ENCODE measurements at places on chromosomes 12 and 14.

GRCh38 chr14:89955022-89955744, 544 bp upstream of the TDP1 start:
- no peak for DNase-seq

DNA sequence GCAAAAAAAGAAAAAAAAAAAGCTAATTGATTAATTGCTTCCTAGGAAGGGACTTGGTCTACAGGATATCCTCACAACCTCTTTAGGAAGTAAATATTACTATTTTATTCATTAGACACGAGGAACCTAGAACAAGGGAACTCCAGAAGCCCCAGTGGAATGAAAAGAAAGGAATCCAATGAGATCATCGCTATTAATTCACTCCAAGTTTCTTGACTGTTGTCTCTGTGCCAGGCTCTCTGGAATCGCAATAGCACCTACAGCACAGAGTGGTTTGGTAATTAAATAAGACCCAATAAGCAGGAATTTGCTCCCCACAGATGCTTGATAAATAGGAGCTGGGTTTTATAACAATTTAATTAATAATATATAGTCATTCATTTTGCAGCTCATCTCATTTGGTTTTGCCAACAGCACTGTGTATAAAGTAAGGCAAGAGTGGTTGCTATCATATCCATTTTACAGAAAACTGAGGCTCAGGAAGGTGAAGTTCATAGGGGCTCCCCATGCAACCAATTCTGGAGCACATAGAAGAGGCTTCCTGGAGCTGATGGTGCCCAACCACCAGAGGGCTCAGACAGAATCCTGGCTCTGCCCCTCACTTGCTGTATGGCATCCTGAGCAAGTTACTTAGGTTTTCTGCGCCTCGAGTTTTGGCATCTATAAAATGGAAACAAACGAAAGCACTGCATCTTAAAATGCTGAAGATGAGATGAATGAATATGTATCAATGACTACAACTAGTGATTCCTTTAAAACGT, 420.2 kb downstream of the MED13L start:
- no peak for DNase-seq

- DNase-seq = peak; percentile 52
Observed at GRCh38 chr14:68978172-68978911, 760 bp downstream of the ACTN1 start.

- DNase-seq = no peak
Observed at GRCh38 chr14:33914676-33915516, 36.0 kb downstream of the EGLN3 start.

DNA sequence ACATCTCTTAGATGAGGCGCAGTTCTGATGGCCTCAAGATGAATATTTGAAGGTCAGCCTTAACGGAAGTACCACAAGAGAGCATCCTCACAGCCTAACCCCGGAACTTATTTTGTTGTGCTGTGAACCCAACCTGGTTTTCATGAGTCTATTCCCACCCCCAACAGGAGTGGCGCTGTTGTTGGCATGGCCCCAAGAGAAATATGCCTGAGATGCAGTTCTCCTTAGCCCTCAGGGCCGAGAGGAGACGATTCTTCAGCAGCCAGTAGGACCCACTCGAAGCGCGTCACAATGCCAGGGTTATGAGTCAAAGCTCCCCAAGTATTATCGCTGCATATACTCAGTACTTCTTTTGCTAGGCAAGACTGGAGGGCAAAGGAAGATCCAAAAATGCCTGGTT, 24.5 kb upstream of the BCL11B start:
- no peak for DNase-seq

GRCh38 chr12:2323532-2324255, 270.9 kb downstream of the CACNA1C start:
- DNase-seq = no peak

DNA sequence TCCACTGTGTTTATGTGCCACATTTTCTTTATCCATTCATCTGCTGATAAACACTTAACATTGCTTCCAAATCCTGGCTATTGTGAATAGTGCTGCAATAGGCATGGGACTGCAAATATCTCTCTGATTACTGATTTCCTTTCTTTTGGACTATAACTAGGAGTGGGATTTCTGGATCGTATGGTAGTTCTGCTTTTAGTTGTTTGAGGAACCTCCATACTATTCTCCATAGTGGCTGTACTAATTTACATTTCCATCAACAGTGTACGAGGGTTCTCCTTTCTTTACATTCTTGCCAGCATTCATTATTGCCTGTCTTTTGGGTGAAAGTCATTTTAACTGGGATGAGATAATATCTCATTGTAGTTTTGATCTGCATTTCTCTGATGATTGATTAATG, 47.6 kb downstream of the TAOK3 start:
- DNase-seq = no peak

DNA sequence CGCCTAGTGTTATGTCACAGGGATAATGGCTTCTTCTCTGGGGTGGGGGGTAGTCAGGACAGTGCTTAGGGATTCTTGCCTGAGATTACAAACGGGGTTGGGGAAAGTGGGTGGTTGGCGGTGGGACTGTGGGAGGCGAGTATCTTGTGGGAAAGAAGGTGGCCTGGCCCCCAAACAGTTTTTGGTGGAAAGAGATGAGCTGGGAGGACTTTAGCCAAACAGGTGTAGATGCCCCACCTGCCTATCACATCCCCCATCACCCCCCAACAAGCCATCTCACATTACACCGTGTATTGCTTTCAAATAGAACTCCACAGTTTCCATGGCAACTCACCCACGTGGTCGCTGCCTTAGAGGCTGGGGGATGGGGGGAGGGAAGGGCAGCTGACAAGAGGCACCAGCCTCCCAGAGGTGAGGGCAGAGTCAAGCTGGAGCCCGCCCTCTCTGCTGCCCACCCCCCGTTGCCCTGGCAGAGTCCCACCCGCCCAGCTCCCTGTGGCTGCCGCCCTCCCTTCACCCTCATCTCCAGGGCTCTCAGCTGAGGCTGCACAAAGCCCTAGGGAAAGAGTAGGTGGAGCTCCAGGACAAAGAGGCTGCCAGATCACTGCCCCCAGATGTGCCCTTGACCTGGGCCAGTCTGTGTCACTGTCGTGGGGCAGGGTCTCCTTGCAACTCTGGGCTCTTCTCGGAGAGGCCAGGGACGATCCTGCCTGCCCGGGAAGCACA, 98.3 kb downstream of the LRRC74A start:
- peak; percentile 97 for DNase-seq

DNA sequence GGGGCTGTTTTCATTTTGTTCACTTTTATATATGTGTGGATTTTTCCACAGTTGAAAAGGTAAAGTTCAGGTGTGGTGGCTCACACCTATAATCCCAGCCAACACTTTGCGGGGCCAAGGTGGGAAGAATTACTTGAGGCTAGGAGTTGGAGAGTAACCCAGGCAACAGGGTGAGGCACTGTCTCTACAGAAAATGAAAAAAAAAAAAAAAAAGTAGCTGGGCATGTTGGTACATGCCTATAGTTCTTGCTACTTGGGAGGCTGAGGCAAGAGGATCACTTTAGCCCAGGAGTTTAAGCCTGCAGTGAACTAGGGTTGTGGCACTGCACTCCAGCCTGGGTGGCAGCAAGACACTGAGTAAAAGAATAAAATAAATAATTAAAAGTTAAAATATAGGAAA, 326.5 kb downstream of the NAV3 start:
- DNase-seq = no peak

GRCh38 chr12:7787574-7788293, 1.5 kb upstream of the NANOG start:
- DNase-seq = no peak

DNA sequence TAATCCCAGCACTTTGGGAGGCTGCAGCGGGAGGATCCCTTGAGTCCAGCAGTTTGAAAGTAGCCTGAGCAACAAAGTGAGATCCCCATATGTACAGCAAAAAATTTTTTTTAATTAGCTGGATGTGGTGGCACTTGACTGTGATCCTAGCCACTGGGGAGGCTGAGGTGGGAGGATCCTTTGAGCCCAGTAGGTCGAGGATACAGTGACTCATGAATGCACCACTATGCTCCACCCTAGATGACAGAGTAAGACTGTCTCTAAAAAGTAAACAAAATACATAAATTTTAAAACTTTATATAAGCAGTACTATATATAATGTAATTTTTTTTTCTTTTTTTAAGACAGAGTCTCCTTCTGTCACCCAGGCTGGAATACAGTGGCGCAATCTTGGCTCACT, 115.4 kb downstream of the ESR2 start:
- DNase-seq = no peak

DNA sequence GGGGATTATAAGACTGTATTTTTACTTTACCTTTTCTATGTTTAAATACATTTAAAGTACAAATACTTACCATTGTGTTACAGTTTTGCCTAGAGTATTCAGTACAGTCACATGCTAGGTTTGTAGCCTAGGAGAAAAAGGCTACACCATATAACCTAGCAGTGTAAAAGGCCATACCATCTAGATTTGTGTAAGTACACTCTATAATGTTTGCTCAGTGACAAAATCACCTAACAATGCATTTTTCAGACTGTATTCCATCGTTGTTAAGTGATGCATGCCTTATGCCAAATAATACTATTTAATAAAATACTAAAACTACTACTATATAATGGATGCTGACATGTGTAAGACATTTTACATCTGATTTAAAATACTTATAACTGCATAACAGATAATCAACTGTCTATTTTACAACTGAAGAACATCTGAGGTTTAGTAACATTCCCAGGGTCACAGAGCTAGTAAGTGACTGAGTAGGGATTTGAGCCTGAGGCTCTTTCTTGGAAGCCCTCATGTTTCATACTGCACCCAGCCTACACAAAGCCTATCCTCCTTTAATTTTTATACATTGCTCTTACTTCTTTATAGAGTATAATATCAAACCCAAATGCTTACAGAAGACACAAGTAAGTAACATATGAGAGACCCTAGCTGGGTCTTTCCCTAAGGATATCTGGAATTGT, 296.8 kb downstream of the SYT1 start:
- DNase-seq = no peak

DNA sequence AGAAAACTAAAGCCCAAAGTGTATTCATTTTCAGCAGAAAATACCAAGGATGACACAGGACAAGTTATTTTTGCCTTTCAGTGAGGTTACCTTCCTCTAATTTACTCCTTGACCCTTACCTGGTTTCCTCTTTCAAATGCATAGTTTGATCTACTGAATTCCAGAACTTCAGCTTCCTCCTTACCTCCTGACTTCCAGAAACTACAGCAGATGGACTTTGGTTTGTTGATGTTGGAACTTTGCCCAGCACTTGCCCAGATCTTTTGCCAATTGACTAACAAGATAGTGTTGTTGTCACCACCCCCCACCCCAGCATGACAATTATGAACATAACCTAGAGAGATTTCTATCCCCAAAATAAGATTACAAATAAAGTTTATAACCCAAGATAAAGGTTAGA, 63.2 kb downstream of the NAV3 start:
- DNase-seq = peak; percentile 26

DNA sequence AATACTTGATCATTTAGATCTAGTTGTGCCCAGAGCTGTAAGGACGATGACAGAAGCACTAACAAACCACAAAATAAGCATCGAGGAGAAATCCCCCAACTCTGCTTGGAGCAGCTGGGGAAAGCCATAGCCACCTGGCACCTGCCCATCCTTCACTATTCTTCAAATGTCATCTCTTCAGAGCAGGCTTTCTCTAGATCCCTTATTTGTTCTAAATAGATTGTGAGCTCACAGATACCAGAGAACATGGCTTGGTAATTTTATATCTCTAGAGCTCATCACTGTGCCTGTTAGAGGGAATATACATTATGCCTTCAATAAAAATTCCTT, 50.9 kb downstream of the GRIP1 start:
- no peak for DNase-seq

DNA sequence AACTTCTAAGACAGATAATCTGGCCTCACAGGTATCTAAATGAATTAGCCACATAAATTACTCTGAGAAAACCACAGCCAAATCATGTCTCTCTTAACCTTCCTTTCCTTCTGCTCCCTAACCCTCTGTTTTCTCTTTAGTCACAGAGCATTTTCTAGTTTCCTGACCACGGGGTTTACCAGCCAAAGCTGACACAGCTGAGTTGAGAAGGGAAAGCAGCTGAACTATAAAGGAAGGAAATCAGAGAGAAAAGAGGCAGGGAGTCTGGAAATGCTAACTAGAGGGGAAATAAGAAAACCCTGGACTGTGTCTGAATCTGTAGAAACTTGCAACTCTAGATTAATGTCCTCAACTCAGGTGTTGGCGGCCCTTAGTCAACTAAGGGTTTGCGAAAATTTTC, 24.4 kb downstream of the ANKS1B start:
- DNase-seq = peak; percentile 41

DNA sequence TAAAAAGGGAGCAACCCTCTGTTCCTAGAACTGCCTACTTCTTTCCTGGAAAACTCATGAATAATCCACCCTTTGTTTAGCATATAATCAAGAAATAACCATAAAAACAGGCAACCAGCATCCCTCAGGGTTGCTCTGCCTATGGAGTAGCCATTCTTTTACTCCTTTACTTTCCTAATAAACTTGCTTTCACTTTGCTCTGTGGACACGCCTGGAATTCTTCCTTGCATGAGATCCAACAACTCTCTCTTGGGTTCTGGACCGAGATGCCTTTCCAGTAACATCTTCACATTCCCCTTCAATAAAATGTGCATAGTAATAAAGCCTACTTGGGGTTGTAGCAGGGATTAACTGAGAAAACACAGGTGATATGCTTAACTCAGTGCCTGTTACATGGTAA, 286.4 kb upstream of the AMIGO2 start:
- DNase-seq = no peak

DNA sequence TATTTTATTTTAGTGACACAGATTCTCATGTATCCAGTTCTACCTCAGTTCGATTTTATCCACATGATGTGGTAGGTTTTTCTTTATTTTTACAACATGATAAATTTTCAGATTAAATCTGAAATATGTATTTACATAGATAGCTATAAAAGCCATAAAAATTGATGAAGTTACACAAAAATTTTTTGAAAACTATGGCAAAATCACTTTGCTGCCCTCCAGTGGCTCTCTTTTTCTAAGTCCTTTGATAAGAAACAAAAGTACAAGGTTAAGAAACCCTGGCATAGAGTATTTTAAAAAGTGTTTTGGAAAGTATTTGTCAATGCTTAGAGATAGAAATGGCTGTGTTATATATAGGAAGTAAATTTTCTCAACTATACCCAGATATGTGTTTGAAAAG, 104.2 kb downstream of the PCNX1 start:
- DNase-seq = no peak

GRCh38 chr12:53201177-53201541, 5.9 kb downstream of the ITGB7 start:
- DNase-seq = no peak

DNA sequence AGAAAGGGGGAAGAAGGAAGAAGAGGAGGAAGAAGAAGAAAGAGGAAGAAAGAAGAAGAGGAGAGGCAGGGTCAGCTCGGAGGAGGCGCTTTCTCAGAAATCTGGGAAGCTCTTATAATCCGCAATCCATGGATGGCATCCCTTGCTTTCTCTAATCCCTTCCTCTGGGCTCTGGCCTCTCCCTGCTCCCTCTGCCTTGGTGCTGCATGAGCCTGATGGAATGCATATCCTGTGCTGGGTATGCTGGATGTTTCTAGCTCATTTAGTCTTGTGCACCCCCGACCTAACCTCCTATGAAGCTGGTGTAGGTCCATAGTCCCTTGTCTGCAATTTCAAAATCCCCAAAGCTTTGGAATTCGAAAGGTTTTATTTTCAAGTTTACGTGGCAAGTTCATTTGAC, 94.2 kb upstream of the MYL2 start:
- no peak for DNase-seq
